Fibroblast of skin of abdomen (primary cell): ENCODE measurements at places on chromosomes 6 and 20.

DNA sequence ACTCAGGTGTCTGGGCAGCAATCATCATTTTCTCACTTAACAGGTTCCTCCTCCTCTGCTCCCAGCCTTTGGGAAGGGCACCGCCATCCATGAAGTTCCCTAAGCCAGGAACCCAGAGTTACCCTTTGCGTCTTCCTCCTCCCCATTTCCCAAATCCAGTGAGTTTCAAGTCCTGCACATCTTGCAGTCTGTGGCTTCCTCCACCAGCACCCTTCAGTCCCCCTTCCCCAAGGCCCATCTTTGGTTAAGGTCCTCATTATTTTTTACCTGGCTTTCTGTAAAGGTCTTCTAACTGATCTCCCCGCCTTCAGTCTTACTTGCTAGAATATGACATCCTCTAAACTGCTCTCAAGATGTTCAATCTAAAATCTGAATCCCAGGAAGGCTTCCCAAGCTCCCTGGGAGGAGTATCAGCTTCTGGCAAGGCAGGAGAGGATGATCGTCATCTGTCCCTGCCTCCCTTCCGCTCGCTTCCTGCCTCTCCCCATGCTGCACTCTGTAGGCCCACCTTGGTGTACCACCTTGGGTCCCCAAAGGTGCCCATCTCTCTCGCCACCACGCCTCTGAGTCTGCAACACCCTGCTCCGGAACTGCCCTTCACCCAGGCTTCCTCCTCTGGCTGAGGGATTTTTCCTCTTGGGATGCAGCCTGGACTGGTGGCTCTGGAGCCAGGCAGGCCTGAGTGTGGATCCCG lies 11.4 kb upstream of the DUSP22 start:
- no peak for DNase-seq

DNA sequence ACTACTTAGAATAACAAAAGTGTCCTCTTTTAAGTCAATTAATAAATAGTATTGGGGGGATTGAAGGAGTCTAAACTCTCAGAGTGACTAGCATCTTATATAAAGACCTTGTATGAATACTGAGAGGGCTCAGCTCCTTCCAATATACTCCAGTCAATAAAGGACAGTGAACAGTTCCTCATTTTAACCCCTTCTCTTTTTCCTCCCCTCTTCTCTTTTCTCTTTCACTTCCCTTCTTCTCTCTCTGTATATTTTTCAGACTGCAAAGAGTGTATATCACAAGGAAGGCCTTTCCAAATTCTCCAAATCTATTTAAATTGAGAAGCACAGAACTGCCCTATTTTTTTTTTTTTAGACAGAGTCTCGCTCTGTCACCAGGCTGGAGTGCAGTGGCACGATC lies 99.5 kb downstream of the CD164 start:
- DNase-seq: no peak

GRCh38 chr20:52096117-52096516 lies 95.5 kb downstream of the ZFP64 start:
- DNase-seq: no peak

DNA sequence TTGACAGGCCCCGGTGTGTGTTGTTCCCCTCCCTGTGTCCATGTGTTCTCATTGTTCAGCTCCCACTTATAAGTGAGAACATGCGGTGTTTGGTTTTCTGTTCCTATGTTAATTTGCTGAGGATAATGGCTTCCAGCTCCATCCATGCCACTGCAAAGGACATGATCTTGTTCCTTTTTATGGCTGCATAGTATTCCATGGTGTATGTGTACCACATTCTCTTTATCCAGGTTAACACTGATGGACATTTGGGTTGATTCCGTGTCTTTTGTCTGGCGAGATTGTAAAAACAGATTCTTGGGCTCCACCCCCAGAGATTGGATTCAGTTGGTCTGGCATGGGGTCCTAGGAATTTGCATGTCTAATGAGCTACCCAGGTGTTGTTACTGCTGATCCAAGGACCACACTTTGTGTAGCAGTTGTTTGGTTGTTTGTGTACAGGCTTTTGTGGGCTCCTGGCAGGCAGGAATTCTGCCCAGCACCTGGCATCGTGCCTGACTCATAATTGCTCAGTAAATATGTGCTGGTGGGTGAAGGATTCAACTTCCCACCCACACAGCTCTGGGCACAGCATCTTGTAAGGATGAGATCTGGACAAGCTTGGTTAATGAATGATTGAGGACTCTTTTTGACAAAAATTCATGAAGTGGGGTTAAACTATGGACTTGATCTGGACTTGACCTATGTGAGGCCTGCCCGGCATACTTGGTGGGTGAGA lies 5.2 kb downstream of the TOX2 start:
- no peak for DNase-seq

DNA sequence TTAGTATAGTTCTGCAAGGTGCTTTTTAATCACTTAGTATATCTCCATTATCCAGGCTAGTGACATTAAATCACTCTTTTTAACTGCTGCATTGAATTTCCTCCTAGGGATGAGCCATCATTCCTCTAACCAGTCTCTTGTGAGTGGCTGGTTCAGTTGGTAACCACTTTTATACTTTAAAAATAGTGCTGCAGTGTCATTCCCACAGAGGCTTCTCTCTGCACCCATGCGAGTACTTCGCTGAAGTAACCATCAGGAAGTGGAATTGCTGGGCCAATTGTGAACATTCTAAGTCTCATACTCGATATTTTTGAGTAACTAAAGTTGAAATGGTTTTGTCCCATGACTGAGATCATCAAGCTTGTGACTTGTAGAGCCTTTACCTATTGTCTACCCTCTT lies 2.1 kb downstream of the BTN3A2 start:
- no peak for DNase-seq

DNA sequence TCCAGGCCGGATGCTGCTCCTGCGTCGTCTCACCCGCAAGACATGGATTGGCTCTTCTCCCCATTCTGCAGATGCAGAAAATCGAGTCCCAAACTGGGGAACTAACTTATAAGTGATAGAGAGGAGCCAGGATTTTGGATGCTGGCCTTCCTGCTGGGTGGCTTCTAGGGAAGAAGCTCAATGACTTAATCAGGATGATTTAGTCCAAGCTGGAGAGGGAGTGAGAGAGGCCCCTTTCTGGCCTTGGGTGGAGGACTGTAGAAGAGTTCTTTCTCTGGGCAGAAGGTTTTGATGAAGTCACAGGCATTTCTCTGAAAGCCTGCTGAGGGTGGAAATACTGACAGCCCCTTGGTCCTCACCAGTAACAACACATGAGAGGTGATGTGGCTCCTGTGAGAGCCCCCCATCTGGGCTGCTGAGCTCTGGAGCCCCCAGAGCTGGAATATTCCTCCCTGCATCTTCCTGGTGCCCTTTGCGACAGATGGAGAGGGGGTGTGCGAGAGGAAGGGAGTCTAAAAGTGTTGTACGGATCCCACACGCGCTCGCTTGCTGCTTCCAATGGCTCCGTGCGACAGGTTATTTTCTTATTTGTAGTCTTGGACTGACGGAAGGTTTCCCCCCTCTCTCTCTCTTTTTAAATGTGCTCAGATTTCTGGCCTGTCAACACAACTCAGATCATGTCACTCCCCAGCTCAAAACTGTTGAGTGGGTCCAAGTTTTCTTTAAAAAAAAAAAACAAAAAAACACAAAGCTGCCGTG lies 3.5 kb downstream of the SIRPA start:
- DNase-seq: no peak
